ENCODE measurements at places on chromosomes 6 and 20. TPM values are rescaled to one million over a fixed set of nuclear protein-coding genes. Genes with fewer than 3 reads are reported as not detected.
A peak's percentile ranks its signal among the peaks of the same experiment; 100 is the strongest.

TEAD3 gene
- total RNA-seq, result 43.5 TPM

SGK2 gene
- total RNA-seq, result 2.7 TPM

PHACTR1 gene
- 33.9 TPM for total RNA-seq

PACSIN1 gene
- 0.84 TPM for total RNA-seq

CALHM5 gene
- 15.4 TPM for total RNA-seq

PSORS1C2 gene
- total RNA-seq, result not detected

DNA sequence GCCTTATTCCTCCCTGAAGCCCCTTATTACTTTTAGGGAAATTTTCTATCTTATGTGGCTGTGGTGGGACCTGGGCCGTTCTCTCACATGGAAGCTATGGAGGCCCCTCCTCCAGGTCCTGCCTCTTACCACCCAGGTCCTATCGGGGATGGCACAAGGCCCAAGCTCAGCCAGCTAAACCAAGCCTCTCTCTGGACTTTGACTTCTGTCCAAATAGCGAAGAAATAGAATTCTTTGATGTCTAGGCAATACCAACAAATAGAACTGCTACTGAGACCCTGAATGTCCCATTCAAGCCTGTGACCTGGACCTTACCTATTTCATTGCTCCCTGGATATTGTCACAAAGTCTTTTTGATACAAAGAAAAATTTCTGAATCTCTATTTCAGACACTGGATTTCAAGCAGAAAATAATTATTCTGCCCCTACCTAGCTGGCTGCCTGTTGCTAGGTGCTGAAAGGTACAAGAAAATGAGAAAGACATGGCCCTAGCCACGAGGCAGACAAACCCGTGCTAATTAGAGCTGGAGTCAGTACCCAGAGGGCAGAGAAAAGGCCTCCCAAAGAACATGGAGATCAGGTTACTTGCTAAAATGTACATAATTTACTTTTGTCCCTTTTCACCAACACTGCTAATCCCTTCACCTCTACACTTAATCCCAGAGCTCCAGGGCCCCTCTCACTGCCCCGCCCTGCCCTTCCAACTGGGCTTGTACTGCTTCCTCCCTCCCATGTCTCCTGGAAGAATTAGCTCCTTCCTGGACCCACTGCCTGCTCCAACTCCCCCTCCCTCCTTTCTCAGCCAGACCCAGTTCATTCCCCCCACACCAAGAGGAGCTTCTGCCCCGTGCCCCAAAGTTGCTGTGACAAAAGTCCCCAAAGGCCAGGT is 15.5 kb upstream of the NNAT start:
- H3K27me3 ChIP-seq, result no peaks in the 10 kb centered on the region
- no peak overlapping the region for H3K4me3 ChIP-seq
- no peaks in the 10 kb centered on the region for H3K4me1 ChIP-seq
- no peak overlapping the region for H3K27ac ChIP-seq
- no peak for DNase-seq

DNA sequence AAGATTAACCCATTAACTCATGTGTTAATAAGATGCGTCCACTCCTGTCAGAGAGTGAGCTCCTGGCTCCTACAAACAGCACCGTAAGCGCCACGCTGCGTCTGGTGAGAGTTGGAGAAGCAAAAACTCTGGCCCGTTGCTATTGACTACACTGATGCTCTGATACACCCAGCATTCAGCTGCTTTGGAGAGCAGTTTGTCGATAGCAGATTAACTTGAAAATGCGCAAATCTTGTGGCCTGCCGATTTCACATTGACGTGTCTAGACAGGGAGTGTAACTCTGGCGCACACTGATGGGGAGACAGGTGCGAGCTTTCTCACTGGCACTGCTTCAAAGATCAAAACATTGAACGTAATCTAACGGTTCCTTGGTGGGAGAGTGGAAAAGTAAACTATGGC is 151.7 kb upstream of the RPS6KA2 start:
- no peak for DNase-seq
- H3K27ac ChIP-seq, result no peak overlapping the region
- H3K4me3 ChIP-seq, result no peak overlapping the region
- H3K4me1 ChIP-seq, result no peaks in the 10 kb centered on the region
- H3K27me3 ChIP-seq, result no peaks in the 10 kb centered on the region

DNA sequence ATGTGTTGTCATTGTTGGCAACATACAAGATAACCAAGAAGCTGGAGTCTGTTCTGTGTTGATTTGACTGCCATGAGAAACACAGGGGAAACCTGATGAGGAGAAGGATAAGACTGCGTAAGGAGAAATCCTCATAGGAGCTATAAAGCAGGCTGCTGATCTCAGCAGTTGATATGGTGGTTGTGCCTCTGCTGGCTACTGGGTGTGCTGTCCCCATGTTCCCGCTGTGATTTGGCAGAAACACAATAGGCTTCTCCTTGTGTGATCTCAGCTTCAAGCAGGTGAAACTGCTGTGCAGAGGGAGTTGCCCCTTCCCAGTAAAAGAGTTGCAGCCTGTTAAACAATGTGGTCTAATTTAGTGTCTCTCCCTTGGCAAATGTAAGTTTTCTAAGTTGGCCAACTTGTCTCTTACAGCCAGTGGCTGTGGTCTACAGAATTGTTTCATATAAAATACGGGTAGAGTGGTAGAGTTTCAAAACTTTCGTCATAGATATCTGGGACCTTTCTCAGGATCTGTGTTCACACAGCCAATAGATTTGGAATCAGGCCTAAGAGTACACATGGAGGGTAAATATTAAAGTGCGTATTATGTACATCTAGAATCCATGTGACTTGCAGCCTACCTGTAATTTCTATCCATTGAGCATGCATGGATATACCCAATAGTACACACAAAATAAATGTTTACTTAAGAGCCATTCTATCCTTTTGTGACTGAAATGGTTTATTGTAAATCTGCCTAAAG is 78.4 kb downstream of the RNF144B start:
- no peak for DNase-seq
- no peaks in the 10 kb centered on the region for H3K27me3 ChIP-seq
- no peak overlapping the region for H3K4me3 ChIP-seq
- no peak overlapping the region for H3K27ac ChIP-seq
- no peaks in the 10 kb centered on the region for H3K36me3 ChIP-seq

- H3K27ac ChIP-seq, result peak overlapping the region; percentile 97
- H3K4me3 ChIP-seq, result peak overlapping the region; percentile 69
- no peak for DNase-seq
- peaks cover 8% of the 10 kb centered on the region for H3K4me1 ChIP-seq
- no peaks in the 10 kb centered on the region for H3K36me3 ChIP-seq
- H3K27me3 ChIP-seq, result no peaks in the 10 kb centered on the region
These were observed 24.4 kb downstream of the CAP2 start for GRCh38 chr6:17417817-17418216.

DNA sequence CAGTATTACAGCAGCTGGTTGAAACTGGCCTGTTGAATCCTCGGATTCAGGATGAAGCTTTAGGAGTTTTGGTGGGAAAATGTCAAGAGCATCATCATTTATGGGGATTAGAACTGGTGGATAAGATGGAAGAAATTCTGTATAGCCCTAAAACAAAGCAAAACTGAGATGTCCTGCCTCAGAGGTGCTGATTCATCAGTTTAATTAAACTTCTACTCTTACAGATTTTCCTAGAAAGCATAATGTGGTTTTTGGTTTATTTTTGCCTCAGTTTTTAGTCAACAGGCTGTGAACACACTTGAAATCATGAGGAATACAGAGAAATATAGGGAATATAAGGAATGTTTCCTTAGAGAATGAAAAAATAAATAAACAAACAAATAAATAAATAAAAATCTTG is 228.7 kb upstream of the POU3F2 start:
- no peaks in the 10 kb centered on the region for H3K36me3 ChIP-seq
- H3K27ac ChIP-seq, result no peak overlapping the region
- DNase-seq, result no peak
- no peaks in the 10 kb centered on the region for H3K27me3 ChIP-seq
- no peak overlapping the region for H3K4me3 ChIP-seq

DNA sequence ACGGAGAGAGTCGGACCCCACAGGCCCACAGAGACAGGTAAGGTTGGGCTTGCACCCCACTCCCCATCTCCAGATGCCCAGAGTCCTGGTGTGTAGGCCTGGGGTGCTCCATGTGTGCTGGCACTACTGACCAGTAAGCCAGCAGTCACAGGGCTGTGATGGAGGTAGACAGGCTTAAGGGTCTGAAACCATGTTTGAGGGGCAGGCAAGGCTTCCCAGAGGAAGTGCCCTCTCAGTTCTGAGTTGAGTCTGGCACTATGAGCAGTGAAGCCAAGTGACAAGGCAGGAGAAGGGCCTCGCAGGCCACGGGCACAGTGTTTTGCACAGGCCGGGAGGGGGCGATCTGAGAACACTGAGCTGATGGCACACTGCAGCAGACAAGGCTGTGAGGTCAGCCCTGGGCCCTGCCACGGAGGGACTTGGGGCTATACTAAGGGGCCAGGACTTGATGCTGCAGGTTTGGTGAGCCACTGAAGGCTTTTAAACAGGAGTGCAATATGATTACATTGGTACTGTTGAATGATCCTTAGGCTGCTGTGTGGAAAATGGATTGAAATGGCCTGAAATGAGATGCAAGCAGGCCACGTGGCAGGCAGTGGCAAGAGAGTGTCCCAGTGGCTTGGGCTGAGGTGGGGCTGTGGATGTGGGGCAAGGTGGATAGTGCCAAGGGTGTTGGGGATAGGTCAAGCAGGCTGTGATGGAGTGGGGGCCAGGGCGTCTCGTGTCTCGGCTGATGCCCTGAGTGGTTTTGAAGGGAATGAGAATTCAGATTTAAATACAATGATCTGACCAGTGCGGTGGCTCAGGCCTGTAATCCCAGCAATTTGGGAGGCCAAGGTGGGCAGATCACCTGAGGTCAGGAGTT is 20.3 kb downstream of the TTBK1 start:
- H3K36me3 ChIP-seq, result no peaks in the 10 kb centered on the region
- H3K4me1 ChIP-seq, result no peaks in the 10 kb centered on the region
- H3K27me3 ChIP-seq, result no peaks in the 10 kb centered on the region
- peak; percentile 85 for DNase-seq
- no peak overlapping the region for H3K27ac ChIP-seq

GRCh38 chr20:757506-757905 is 10.8 kb downstream of the SLC52A3 start:
- no peaks in the 10 kb centered on the region for H3K36me3 ChIP-seq
- H3K27me3 ChIP-seq, result peaks cover 2% of the 10 kb centered on the region
- H3K27ac ChIP-seq, result no peak overlapping the region
- no peak for DNase-seq
- no peak overlapping the region for H3K4me3 ChIP-seq

GRCh38 chr6:110563711-110564110 is 87.3 kb upstream of the SLC22A16 start:
- H3K4me1 ChIP-seq, result no peaks in the 10 kb centered on the region
- DNase-seq, result no peak
- no peak overlapping the region for H3K4me3 ChIP-seq
- H3K27ac ChIP-seq, result no peak overlapping the region
- H3K36me3 ChIP-seq, result no peaks in the 10 kb centered on the region

GRCh38 chr6:51153109-51153508 is 334.4 kb downstream of the TFAP2B start:
- no peaks in the 10 kb centered on the region for H3K36me3 ChIP-seq
- H3K4me3 ChIP-seq, result no peak overlapping the region
- no peak for DNase-seq
- no peak overlapping the region for H3K27ac ChIP-seq
- H3K27me3 ChIP-seq, result no peaks in the 10 kb centered on the region

DNA sequence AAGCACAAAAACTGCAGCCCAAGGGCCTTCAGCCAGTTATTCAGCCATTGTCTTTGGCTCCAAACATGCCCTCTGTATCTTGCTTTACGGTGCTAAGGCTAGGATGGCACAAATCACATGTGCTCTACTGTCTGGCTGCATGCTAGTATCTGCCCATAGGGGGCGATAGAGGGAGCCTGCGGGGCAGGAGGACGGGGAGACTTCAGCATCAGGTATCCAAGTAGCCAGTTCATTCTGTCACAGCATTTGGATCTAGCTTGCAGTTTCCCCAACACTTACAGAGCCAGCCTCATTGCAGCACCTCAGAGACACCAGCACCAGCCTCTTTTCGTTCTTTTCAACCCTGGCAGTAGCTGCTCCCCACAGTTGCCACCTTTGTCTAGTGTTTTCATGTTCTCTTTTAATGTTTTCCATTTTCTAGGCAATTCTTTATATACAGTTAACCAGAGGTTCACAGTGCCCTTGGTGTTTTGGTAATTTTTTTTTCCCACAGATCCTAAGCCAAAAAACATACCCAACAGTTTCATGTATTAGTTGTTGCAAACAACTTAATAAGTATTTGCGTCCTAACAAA is 705.9 kb downstream of the PTPRT start:
- no peaks in the 10 kb centered on the region for H3K36me3 ChIP-seq
- DNase-seq, result no peak
- H3K27me3 ChIP-seq, result no peaks in the 10 kb centered on the region
- H3K4me1 ChIP-seq, result peaks cover 2% of the 10 kb centered on the region
- no peak overlapping the region for H3K27ac ChIP-seq

GRCh38 chr6:147983581-147984366 is 358.9 kb upstream of the SASH1 start:
- H3K27me3 ChIP-seq, result no peaks in the 10 kb centered on the region
- H3K4me1 ChIP-seq, result no peaks in the 10 kb centered on the region
- DNase-seq, result no peak
- H3K27ac ChIP-seq, result no peak overlapping the region

GRCh38 chr6:67606906-67607828 is 1027.9 kb upstream of the ADGRB3 start:
- H3K4me1 ChIP-seq, result no peaks in the 10 kb centered on the region

DNA sequence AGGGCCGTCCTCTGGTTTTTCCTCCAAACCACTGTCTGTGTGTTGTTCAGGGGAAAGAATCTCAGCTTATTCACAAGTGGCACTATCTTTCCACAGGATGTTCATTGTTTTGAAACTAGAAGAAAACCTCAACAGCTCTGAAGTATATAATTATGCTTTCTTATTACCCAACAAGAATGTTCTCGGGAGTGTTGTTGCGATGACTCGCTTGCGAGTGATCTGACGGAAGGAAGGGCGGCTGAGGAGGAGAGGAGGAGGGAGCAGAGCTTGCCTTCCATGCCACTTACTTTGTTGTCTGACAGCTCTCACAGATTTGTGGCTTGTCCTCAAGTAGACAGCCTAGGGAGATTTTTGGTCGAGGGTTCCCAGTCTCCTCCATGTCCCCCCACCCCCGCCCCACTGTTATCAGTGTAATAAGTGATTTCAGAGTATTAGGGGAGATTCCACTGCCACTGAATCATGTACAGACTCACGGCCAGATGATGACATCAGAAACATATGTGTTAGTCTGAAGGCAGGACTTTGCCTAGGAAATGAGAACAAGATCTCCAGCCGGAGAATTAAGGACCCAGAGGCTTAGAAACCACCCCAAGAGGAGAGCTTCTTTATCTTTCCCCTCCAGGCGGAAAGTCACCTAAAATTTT is 80.7 kb upstream of the CCN6 start:
- DNase-seq, result peak; percentile 67
- no peaks in the 10 kb centered on the region for H3K36me3 ChIP-seq

- no peak overlapping the region for H3K27ac ChIP-seq
- no peaks in the 10 kb centered on the region for H3K27me3 ChIP-seq
- no peaks in the 10 kb centered on the region for H3K36me3 ChIP-seq
- H3K4me1 ChIP-seq, result no peaks in the 10 kb centered on the region
These were observed 172.0 kb downstream of the COL9A1 start for GRCh38 chr6:70130865-70131264.

GRCh38 chr6:107488875-107489635 is 862 bp upstream of the SOBP start:
- H3K27ac ChIP-seq, result peak overlapping the region; percentile 39
- peak; percentile 85 for DNase-seq
- no peaks in the 10 kb centered on the region for H3K36me3 ChIP-seq
- H3K4me1 ChIP-seq, result peaks cover 5% of the 10 kb centered on the region
- no peaks in the 10 kb centered on the region for H3K27me3 ChIP-seq
- peak overlapping the region; percentile 58 for H3K4me3 ChIP-seq

GRCh38 chr6:52098721-52099120 is 11.3 kb upstream of the PKHD1 start:
- no peak overlapping the region for H3K4me3 ChIP-seq
- H3K36me3 ChIP-seq, result no peaks in the 10 kb centered on the region
- H3K27me3 ChIP-seq, result no peaks in the 10 kb centered on the region
- H3K4me1 ChIP-seq, result no peaks in the 10 kb centered on the region
- no peak for DNase-seq
